ENCODE measurements at places on chromosomes 13 and 19.

DNA sequence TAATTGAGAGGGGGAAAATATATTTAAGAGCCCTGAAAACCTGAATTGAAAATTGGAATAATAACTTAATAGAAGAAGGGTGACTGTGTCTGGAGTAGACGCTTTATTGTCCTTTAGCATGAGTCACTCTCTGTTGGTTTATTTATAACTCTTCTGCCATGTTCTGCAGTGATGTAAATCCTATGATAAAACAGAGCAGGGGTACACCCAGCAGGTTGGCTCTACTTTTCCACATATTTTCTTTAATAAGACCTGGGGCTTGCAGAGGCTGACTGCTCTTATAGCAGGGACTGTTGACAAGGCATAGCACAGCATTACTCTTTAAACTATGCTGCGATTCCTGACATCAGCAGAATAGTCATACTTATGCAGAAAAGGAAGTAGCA lies 389.9 kb upstream of the PCDH9 start:
- no peak for DNase-seq

- DNase-seq: no peak
Observed at GRCh38 chr19:46021531-46022041, 1.3 kb downstream of the PGLYRP1 start.

DNA sequence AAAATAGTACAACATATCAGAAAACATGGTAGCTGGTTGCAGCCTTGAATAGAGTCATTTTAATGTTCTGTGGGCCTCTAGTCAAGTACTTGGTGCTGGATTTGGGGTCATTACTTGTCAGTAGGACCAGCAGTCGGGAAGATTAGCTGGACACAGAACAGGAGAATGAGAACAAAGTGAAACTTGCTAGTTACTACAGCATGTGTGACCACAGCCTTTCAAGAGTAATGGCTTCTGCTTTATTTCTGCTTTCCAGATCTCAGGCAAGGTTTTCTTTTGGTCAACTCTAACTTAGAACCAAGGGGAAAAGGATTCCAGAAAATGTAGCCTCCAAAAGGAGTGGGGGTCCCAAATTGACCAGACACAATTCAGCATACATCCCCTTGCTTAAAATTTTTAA lies 17.1 kb upstream of the VWA8 start:
- no peak for DNase-seq

- no peak for DNase-seq
Observed at GRCh38 chr13:64819081-64819480, 2411.1 kb downstream of the PCDH9 start.

GRCh38 chr13:75400775-75401174 lies 81.2 kb downstream of the TBC1D4 start:
- no peak for DNase-seq

- DNase-seq: peak; percentile 81
Observed at GRCh38 chr19:48965806-48966540, 864 bp downstream of the FTL start.

DNA sequence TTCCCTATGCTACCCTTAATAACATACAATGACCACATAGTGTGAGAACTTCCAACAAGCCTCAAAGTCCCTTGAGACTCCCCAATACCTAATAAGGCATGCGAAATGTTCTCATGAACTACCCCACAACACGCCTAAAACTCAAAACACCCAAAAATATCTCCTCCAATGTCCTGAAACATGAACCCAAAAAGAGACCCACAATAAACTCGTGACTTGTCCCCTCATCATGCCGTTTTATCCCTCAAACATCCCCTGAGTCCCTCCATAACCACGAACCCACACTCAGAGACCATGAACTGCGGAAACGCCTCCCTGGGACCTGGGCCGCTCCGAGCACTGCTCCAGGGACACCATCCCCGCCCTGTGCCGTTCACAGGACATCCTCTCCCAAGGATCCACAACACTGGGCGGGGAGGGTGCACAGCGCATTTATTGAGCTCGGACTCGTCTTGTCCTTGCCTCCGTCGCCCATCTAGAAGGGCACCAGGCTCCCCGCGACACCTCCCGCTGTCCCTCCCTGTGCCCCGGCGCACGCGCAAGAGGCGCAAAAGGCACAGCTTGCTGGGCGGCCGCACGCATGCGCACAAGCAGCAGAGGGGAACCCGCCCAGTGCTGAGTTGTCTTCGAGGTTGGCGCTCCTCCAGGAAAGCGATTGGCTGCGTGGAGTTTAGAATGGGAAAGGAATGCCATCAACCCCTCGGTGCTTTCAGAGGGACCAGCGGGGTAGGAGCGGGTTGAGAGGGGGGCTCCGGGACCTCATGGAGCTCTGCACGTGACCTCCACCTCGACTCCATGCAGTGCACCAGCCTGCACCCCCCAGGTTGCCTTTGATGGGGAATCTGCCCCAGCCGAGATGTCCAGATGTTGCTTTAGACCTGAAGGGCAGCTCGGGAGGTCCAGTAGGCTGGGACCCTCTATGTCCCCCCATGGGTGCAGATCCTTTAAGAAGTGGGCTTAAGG lies 8.8 kb downstream of the FXYD3 start:
- peak; percentile 85 for DNase-seq

DNA sequence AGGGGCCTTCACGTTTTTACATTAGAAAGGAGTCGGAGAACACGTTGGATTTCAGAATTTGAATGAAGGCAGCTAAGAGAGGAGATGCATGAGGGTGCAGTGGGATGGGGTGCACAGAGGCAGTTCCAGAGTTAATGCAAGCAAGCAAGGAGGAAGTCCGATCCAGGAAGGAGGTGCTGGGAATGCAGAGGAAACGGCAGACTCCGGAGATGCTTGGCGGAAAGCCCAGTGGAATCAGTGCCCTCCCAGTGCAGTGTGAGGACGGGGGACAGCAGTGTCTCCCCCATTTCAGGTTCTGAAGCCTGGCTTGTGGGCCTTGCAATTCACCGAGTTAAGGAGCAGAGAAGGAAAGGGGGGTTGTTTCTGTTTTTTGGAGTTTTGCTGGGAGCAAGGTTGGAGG lies 100.4 kb downstream of the COL4A2 start:
- DNase-seq: no peak

DNA sequence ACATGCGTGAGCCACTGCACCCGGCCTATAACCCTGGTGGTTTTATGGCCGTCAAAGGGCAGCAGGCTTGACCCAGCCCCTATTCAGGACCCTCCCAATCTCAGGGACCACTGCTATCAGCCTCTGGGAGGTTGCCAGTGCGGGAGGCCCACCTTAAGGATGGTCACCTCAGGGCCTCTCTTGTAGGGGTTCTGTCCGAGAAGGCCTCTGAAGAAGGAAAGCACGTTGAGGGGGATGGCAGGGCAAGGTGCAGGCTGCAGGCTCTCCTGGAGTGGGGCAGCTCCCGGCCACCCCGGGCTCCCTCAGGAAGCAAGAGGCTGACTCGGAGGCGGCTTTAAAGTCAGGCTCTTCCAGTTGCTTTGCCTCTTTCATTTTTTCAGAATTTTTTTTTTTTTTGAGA lies 6.0 kb upstream of the GRTP1 start:
- DNase-seq: no peak

GRCh38 chr13:39105110-39105509 lies 66.9 kb downstream of the NHLRC3 start:
- DNase-seq: no peak

- DNase-seq: no peak
Observed at GRCh38 chr19:31220540-31220939, 128.7 kb downstream of the TSHZ3 start.

- no peak for DNase-seq
Observed at GRCh38 chr13:51935326-51936171, 73.8 kb downstream of the CCDC70 start.

- DNase-seq: peak; percentile 6
Observed at GRCh38 chr13:101258071-101258470, 158.2 kb downstream of the NALCN start.

- no peak for DNase-seq
Observed at GRCh38 chr19:8338835-8339234, 4.2 kb downstream of the KANK3 start.

DNA sequence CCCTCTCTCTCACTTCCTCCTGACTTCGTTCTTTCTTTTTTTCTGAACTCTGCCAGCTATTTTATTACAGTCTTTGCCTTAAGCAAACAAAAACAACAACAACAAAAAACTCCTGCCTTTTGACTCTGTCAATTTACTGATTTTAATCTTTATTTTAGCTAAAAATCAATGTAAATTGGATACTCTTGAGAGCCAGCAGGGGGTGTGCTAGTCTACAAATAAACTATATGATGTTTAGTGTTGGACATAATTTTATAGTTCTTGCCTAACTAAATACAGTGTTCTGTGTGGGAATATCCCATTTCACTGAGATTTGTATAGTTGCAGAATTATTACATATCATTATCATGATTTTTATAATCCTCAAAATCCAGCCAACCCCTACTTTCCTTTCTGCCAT lies 1199.9 kb upstream of the SPRY2 start:
- no peak for DNase-seq

- no peak for DNase-seq
Observed at GRCh38 chr19:43784241-43784980, 3.6 kb upstream of the KCNN4 start.

DNA sequence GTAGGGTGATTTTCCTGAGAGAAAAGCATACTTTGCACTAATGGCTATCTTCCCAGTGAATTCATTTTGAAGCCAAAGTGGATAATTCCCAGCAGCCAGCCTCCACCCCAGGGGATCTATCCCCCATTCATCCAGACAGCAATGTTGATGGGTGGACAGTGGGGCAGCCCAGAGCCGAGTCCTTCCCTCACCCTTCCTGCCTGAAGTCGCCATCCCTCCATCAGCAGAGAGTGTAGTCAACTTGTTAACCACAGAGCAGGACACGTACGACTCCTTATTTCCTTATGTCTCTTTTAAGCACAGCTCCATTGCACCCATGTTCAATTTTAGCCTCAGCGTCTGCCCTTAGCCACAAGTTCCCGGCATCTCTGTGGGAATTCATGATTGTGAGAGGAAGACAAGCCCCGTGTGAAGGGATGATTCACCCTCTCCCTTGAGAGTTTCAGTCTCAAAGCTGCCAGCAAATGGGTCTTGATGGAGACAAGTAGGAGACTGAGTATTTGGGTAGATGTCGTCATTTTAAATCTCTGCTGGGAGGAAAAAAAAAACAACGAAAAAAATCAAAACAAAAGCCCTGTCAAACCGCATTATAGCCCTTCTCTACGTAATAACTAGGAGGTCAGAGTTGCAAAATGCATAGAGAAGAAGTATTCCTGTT lies 58.3 kb upstream of the MEDAG start:
- no peak for DNase-seq

GRCh38 chr19:5253406-5254110 lies 87.1 kb downstream of the PTPRS start:
- no peak for DNase-seq

- DNase-seq: peak; percentile 66
Observed at GRCh38 chr19:10864538-10864899, 6.8 kb upstream of the CARM1 start.

DNA sequence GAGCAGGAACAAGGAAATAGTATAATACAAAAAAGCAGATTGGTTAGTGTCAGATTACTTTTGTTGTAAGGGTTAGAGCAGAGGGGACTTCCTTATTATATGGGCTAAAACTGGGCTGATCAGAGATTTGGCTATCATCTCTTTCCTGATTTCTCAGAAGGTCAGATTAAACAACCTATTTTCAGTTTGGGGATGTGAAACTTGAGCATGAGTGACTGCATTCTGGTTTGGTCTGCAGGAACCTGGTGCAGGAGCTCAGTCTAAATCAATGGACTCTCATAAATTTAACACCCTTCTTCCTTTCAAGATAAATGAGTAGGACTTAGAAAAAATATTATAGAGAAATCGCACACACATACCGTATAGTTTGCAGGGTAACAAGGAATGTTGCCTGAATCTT lies 12.9 kb upstream of the RFXAP start:
- no peak for DNase-seq

DNA sequence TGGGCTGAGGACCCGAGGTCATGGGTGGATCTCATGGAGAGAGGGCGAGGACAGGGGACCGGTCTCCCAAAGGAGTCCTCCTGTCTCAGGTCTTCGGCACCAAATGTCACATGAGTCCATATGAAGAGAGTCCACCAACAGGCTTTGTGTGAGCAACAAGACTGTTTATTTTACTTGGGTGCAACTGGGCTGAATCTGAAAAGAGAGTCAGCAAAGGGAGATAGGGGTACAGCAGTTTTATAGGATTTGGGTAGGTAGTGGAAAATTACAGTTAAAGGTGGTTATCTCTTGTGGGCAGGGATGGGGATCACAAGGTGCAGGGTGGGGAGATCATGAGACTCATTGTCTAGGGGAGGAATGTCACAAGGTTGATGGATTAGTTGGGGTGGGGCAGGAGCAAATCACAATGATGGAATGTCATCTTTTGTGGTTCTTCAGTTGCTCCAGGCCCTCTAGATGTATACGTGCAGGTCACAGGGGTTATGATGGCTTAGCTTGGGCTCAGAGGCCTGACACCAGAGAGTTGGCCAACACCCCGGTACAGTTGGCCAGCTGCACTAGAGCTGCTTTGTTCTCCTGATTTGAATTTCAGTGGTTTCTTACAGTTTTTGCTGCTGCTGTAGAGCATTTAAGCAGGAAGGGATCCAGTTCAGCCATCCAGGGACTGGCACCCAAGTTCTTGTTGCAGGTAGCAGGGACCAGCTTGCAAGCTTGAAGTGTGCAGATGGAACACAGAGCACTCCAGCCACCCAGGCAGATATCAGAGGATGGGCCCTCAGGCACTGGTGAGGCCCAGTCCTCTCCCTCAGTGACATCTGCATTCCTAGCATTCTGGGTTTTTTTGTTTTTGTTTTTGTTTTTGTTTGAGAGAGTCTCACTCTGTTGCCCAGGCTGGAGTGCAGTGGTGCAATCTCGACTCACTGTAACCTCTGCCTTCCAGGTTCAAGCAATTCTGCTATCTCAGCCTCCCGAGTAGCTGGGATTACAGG lies 26.4 kb upstream of the IGFL1 start:
- no peak for DNase-seq

GRCh38 chr19:44772959-44773358 lies 4.7 kb upstream of the CBLC start:
- no peak for DNase-seq

GRCh38 chr19:55836340-55836739 lies at the start of gene NLRP4:
Gene NLRP4, plus strand, starts transcription at chr19:55836540. Its CDS starts 15,541 bp downstream, at chr19:55852081.
- DNase-seq: no peak

DNA sequence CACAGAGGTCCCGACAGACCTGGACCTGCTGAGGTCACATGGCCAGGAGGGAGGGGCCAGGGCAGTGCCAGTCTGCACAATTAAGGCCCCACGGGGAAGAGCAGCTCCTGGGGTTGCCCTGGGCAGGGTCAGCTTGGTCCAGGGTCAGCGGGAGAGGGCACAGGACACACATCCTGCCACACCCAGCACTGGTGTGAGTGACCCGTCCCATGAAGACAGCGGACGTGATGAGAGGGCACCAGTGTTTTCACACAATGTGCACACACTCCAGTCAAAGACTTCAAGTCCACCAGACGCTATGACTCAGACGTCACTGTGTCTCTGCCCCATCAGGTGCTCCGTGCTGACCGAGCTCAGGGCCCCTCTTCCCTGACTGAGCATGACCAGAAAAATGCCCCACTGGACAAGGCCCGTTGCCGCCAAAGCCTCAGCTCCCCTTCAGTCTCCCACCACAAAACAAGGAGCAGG lies 4.2 kb downstream of the TMEM259 start:
- DNase-seq: no peak

GRCh38 chr13:29131881-29132668 lies 311.9 kb downstream of the MTUS2 start:
- no peak for DNase-seq

Measured in stimulated activated naive B cell treated with anti-CD40 and anti-IgM and Interleukin-4, amounts not matched to agents 10 μg/mL and 1 μg/mL and 100 μg/mL, for 72 hours (primary cell).